Activated CD4-positive, alpha-beta T cell treated with anti-CD3 and anti-CD28 coated beads for 4 hours (primary cell): ENCODE measurements at places on chromosomes 7 and 10.

GRCh38 chr10:129335396-129335795 is 131.6 kb upstream of the MGMT start:
- DNase-seq: no peak

- no peak for DNase-seq
These were observed 64.9 kb downstream of the PPP1R9A start for GRCh38 chr7:94972296-94972695.

DNA sequence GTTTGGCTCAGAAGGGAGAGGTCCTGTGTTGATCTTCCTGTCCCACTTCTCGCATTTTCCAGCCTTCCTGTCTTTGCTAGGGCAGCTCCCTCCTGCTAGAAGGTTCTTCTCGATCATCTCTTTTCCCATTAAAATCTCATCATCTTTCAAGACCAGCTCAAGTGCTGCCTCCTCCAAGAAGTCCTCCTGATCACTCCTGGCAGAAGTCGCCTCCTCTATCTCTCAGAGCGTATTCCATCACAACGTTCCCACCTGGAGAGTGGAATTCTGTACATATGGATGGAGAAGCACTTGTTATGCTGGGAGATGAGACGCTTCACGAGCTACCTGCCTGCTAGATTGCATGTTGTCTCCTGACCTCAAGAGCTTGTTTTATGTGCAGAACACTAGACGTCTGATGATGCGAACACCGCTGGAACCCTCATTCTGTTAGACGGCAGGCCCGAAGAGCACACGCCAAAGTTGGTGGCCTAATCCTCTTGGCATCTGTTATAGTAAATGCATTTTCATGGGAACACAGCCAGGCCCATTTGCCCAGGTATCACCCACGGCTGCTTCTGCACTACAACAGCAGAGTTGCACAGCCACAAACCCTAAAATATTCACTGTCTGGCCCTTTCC is 68.0 kb upstream of the INSIG1 start:
- DNase-seq: no peak

- no peak for DNase-seq
These were observed 111.3 kb downstream of the PTEN start for GRCh38 chr10:87974769-87975168.

- DNase-seq: no peak
These were observed 106.7 kb downstream of the SFMBT2 start for GRCh38 chr10:7304110-7304509.
